ENCODE measurements at places on chromosomes 7 and 10.
A peak's percentile ranks its signal among the peaks of the same experiment; 100 is the strongest.

DNA sequence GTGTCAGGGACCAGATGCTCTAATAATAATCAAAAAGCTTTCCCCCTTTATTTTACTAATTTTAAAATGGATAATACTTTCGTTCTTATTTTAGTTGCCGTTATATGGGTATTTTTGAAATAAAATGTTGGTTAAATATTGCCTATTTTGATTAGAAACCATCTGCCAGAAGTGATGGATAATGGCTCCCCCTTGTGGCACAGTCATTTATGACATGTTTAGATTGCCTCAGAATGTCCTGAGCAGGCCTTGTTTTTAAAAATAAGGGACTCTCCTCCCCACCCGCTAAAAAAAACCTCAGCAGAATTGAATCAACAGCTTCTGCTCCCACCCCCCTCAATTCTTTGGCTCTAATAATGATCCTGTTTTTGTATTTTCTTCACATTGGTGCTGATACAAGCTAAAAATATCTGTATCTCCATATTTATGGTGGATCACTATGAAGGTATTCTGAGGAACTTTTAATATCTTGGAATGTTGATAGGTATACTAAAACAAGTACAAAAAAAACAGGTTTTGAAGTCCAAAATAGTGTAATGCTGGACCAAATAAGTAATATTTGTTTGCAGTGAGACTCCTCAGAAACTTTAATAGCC is 38.8 kb downstream of the TMEM60 start:
- peak; percentile 51 for DNase-seq

DNA sequence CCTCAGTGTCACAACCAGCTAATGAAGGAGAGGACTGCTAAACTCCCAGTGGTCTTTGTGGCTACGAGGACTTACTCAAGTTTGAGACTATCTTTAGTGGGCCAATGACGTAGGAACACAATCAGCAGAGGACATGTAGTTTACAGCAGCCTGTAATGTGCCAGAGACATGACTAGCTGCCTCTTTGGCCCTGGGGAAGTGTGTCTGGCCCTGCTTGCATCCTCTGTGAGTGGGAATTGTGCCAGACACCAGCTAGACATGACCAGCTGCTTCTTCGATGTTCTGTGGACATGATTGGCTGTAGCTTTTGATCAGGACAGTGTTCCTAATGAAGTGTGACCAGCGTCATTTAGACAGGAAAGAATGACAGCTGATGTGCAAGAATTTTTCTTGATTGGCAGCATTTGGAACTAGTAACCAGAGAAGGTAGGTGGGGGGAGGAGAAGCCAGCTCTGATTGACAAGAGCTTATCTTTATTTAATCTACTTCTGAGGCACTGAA is 141.7 kb downstream of the AUTS2 start:
- DNase-seq = no peak

- DNase-seq = no peak
Observed at GRCh38 chr7:148091882-148092281, 498.7 kb upstream of the C7orf33 start.

DNA sequence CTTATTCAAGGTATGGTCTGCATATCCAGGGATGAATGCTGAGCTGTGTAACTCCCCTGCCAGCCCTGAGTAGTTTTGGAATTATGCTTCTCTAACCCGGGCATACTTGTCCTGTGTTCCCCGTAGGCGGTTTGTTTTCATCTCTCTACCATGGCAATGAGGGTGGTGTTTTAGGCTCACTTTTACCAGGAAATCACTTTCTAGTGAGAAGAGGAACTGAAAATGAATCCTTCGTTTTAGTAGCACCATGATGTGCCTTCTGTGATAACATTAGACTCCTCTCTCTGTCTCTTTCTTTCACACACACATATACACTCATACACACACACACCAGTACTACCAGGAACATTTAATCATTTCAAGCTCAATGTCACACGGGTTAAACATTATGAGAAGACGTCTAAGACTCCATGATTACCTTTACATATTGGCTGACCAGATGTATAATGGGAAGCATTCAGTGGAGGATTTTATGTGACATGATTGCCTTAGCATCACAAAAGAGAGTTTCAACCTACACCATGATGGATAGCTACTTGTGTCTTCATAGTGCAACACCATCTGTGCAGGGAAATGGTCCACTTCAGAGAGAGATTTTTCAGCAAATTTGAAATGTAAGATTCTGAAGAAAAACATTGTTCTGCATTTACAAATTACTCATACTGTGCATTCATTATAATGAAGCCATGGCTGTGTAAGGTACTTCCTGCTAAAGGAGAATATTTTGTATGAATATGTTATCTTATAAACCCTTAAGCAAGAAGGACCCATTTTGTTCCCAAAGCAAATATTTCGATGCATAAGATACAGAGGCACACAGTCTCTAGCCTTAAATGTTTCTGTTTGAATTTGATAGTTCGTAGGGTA is 31.0 kb upstream of the PFKP start:
- no peak for DNase-seq

- no peak for DNase-seq
Observed at GRCh38 chr10:53606981-53607380, 834.4 kb upstream of the MBL2 start.

DNA sequence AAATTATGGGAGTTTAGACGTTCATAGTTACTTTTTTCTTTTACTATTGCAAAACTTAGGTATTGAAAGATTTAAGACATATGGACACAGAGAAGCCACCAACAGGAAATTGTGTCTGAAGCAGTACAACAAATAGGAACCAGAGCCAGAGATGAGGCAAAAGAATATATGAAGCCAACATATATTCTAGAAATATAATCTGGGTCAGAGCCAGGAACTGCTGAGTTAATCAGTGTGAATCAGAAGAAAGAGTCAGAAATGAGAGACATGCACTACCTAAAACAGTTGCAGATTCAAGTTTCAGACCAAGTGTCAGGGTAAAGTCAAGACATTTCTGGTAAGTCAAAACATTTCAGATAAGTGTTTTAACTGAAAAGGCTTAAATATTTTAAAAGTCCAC is 67.7 kb downstream of the DGKB start:
- DNase-seq = no peak

DNA sequence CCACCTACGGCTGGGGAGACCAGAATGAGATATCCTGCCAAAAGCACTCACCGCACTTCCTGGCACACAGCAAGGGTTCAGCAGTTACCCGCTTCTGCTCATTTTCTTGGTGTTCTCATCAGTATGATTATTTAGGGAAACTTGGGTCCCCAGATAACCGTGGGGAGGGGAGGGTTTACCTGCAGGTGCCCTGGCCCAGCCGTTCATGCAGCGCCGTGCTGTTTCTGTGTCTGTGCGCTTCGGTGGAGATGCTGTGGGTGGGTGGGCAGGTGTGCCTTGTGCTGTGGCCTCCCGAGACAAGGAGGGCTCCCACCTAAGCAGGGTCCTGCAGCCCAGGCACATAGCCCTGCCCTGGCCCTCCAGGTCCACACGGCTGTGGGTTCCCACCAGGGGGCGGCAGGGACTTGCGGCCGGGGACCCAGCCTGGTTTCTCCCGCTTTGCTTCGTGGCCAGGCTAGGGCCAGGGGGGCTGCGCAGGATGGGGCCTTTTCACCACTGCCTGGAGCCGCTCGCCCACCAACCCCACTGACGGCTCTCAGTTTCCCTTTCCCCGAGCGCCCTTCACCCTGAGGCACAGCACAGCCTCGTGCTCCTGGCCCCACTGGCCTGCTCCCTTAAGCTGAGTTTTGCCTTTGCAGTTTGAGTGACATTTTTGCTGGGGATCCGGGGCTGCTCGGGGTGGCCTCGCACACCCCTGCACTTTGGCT is 78.5 kb downstream of the LHPP start:
- peak; percentile 91 for DNase-seq

GRCh38 chr7:151179287-151179860 is 7.7 kb downstream of the ASB10 start:
- peak; percentile 3 for DNase-seq

DNA sequence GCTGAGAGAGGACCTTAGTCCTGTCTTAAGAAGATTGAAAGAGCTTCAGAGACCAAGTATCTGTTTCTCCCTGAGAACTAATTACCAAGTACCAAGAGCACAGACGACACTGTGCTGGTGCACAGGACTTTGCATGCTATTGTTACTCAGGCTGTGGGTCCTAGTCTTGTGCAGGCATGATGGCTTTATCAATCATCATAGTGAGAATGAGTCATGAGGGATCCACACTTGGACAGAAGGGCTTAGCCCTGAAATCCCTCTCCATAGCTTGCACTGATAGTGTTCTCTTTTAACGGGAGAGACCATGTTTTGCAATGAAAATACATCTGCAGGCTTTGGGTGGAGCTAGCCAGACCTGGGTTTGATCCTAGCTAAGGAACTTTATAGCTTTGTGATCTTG is 93.3 kb downstream of the SORCS3 start:
- no peak for DNase-seq

GRCh38 chr7:28121496-28121895 is 59.1 kb downstream of the JAZF1 start:
- no peak for DNase-seq

DNA sequence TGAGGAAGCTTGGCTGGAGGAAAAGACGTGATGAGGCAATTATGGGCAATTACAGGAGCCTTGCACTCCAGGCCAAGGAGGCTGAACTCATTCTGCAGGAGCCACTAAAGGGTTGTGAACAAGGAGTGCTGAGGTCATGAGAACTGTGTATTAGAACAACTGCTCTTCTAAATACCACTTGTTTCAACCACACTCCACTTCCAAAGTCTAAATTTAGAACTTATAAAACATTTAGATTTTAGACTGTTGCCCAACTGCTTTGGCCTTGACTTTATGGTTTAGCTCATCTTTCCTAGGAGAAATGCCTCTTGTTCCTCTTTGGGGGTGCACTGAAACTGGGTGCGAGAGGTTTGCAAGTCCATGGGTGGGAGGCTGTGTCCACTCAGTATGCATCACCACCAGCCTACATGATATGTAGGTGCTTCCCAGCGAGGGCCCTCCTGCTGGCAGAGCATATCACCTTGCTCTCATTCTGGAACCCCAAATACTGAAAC is 199.7 kb upstream of the AOAH start:
- no peak for DNase-seq

DNA sequence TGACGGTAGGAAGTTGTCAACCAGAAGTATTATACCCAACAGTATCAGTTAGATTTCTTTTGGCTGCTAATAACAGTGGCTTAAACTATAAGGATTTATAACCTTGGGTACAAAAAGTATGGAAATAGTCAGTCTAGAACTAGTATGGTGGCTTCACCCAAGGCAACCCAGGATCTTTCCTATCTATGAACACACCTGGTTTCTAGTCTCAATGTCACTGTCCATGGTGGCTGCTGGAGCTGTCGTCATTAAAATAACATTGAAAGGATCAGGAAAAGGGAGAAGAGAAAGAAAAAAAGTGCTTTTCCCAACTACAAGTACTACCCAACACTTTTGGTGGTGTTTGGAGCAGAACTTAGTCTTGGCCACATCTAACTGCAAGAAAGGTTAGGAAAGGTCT is 27.7 kb downstream of the PHTF2 start:
- no peak for DNase-seq

DNA sequence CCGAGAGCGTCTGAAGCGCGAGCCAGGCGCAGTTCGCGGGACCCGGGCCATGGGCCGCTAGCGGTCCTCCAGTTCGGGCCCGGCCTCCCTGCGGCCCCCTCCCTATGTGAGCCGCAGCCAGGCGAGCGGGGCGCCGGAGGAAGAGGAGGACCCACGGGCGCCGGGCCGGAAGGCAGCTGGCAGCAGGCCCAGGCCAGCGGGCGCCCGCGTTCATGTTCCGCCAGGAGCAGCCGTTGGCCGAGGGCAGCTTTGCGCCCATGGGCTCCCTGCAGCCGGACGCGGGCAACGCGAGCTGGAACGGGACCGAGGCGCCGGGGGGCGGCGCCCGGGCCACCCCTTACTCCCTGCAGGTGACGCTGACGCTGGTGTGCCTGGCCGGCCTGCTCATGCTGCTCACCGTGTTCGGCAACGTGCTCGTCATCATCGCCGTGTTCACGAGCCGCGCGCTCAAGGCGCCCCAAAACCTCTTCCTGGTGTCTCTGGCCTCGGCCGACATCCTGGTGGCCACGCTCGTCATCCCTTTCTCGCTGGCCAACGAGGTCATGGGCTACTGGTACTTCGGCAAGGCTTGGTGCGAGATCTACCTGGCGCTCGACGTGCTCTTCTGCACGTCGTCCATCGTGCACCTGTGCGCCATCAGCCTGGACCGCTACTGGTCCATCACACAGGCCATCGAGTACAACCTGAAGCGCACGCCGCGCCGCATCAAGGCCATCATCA is 1.1 kb downstream of the ADRA2A start:
- DNase-seq = peak; percentile 41

- DNase-seq = no peak
Observed at GRCh38 chr7:112594397-112594796, 113.6 kb downstream of the LSMEM1 start.

DNA sequence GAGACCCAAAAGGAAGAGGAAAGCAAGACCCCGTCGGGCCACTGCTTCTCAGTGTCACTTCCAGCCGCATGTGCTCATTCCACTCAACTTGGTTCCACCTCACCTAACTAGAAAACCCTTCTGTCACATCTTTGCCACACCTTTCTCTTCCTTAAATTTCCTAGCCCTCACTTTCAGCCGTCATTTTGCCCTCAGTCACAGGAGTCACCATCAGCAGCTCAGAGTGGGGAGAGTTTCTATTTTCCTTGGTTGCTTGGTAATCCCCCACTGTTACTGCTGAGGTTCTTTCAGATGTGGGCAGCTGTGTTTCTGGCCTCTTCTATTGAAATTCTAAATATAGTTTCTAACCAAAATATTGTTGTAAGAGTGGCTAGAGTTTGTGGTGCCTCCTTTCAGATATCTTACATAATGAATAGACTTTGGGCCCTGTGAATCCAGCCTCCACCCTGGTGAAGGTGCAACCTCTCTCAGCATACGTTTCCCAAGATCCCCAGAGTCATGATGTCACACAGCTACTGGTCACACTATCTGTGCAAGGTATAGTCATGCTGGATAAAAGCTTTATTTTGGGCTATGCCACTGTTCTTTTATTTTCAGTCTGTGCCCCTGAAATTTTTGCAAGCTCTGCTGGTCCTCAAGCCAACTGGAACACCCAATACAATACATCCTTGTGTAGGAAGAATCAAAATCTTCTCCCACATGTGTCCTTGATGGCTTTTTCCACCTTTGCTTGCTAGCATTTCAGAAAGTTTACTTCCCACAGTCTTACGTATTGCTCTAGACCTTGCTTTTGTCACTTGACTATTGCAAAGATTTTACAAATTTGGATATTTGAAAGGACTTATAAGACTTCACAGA is 9.2 kb downstream of the AGBL3 start:
- no peak for DNase-seq

DNA sequence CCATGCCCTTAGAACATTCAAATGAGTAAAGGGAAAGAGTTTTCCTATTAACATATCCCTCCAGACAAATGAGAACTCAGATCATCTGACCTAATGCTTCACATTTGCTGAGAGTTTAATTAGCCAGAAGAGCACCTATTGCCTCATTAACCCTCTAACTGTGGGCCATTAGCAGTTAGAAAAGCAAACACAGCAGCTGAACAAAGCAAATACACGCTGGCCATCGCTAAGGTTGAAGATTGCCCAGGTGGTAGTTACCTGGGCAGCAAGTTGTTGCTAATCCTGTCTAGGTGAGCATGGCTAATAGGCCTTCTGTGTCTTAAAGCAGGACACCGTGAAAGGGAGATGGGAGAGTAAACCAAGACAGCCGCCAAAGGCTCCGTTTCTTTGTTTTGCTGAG is 49.9 kb upstream of the UCN3 start:
- DNase-seq = no peak

- no peak for DNase-seq
Observed at GRCh38 chr7:22202141-22202540, 154.8 kb downstream of the RAPGEF5 start.

Data from iPS-NIHi11 (cell line).